ENCODE measurements at places on chromosomes 16 and 17.

GRCh38 chr16:48366165-48367093 lies 18.8 kb downstream of the SIAH1 start:
- no peak for DNase-seq

DNA sequence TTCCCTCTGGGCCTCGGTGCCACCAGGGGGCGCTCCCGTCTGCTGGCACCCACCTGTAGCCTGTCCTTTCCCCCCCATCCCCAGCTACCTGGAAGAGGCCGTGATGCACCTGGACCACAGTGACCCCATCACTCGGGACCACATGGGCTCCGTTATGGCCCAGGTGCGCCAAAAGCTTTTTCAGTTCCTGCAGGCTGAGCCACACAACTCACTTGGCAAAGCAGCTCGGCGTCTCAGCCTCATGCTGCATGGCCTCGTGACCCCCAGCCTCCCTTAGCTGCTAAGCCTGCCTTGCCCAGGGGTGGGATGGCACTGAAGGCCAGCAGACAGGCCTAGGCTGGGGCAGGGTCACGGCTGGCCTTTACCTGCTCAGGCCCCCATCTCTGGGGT lies 818 bp upstream of the NRN1L start:
- DNase-seq, result no peak

DNA sequence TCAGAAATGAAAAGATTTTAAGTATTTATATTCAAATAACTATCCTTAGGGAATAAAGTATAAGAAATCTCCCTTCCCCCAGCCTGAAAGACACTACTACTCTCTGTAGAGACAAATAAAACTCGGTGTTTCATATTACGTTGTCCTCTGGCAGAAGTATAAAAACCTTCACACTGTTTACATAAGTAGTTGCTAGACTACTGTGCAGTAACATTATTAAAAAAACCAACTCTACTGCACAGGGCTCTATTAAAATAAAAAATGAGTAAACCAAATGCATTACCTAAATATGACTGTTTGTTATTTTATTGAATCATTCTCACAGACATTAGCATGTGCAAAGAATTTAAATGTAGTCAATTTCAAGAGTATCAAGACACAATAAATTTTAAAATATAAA lies 67.4 kb downstream of the MED13 start:
- DNase-seq, result no peak

DNA sequence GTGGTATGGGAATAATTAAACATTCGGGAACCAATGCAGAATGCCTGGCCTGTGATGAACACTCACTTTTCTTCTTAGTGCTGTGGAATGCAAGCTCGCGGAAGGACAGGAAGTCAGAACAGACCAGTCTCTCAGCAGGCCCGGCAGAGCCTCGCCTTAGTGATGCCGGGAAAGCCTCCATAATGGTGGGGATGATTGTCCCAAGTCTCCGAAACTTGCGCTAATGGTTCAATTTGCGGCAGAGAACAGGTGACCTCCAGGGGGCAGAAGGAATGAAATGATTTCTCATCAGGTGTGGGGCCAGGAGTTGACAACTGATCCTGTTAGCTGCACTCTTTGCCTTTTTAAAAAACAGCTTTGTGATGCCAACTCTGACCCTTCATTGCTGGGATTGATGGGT lies 170.6 kb downstream of the GSG1L start:
- no peak for DNase-seq

- no peak for DNase-seq
Measured at GRCh38 chr16:47884116-47884725, 271.6 kb downstream of the ABCC12 start.

- DNase-seq, result no peak
Measured at GRCh38 chr17:61786088-61786487, 77.2 kb downstream of the BRIP1 start.

DNA sequence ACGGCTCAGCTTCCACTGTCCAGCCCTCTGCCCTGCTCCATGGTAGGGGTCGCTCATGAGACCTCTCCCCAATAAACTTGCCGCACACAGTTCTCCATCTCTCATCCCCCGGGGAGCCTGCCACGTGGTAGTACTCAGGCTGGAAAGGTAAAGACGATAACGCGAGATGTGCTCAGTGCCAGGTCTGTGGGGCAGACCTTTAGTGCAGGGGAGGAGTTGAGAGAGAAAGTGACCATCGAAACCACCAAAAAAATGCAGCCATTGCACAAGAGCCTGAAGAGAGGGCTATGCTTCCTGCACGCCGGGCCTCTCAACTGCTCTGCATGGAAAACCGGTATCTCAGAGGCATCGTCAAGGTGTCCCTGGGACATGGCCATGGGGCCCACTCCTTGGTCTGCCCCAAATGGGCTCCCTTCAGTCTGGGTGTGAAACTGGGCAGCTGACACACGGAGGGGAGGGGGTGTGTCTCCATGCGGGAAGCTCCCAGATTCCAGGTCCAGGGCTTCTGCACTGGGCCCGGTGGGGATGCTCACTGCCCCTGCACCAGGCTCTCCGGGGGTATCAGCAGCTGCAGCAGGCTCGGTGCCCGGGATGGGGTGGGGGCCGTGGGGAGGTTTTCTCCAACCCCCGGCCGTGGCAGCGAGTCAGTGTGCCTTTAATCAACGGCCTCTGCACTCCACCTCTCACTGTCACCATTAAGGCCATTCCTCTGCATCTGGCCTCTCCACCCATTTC lies 4.7 kb upstream of the AANAT start:
- DNase-seq, result no peak

GRCh38 chr16:57906382-57907316 lies 64.3 kb downstream of the CNGB1 start:
- DNase-seq, result peak; percentile 4

DNA sequence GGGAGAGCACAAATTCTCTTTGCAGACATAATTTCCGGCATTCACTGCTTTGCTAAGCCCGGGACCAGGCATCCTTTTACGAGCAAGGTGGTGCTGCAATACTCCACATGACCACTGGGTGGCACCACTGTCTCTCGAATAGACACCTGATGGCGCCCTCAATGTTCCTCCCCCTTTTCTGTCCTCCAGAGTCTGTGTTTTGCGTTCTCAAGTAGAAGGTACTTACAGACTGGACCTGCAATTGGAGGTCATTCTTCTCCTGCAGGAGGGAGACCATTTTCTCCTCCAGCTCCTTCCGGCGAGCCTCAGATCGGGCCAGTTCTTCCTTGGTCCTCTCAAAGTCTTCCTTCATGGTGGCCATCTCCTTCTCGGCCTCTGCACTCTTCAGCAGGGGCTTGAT lies 45.2 kb downstream of the MYH13 start:
- DNase-seq, result peak; percentile 38

GRCh38 chr17:78748048-78748729 lies 33.9 kb downstream of the CYTH1 start:
- no peak for DNase-seq
